ENCODE measurements at places on chromosomes 1 and 21.
A peak's percentile ranks its signal among the peaks of the same experiment; 100 is the strongest.

GRCh38 chr1:229536982-229537381, 21.5 kb downstream of the ABCB10 start:
- DNase-seq, result no peak

DNA sequence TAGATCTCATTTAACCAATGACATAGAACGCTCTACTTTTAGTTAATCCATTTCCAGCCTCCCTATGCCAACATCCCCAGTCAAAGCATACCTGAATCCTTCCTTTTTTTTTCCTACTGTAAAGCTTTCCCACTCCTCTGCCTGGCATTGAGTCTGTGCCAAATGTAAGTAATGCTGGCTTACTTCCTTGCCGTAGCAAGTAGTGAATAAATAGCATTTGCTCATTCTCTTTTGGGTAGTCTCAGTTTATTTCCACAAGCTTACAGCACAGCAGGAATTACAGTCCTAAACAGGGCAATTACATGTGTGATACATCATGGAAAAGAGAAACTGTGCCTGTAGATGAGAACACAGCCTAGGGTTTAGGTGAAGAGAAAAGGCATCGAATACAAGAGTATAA, 352.6 kb upstream of the NEGR1 start:
- DNase-seq, result no peak

- DNase-seq, result no peak
These were observed 147.1 kb downstream of the HHAT start for GRCh38 chr1:210475806-210476205.

DNA sequence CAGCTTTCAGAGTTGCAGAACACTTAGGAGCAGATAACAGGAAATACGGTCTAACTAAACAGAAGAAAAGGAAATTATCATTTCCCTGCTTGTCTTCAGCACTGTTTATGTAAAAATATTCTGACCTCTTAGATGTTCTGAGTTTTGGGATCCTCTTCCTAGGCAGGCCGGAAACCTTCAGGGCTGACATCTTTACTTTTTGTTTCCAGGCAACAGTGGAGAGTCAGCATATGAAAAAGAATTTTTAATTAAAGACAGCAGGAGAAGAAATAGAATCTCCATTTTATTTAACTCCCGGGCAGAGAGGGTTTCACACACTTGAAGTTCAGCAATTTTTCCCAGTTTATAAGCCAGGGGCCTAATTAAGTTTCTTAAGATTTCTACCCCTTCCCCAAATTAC, 5.1 kb upstream of the RIPPLY3 start:
- no peak for DNase-seq

- no peak for DNase-seq
These were observed 22.7 kb upstream of the PIK3CD start for GRCh38 chr1:9628541-9629444.

GRCh38 chr1:224500796-224501195, 66.2 kb upstream of the WDR26 start:
- DNase-seq, result no peak

- DNase-seq, result no peak
These were observed 118.7 kb downstream of the KCNK2 start for GRCh38 chr1:215201283-215201682.

DNA sequence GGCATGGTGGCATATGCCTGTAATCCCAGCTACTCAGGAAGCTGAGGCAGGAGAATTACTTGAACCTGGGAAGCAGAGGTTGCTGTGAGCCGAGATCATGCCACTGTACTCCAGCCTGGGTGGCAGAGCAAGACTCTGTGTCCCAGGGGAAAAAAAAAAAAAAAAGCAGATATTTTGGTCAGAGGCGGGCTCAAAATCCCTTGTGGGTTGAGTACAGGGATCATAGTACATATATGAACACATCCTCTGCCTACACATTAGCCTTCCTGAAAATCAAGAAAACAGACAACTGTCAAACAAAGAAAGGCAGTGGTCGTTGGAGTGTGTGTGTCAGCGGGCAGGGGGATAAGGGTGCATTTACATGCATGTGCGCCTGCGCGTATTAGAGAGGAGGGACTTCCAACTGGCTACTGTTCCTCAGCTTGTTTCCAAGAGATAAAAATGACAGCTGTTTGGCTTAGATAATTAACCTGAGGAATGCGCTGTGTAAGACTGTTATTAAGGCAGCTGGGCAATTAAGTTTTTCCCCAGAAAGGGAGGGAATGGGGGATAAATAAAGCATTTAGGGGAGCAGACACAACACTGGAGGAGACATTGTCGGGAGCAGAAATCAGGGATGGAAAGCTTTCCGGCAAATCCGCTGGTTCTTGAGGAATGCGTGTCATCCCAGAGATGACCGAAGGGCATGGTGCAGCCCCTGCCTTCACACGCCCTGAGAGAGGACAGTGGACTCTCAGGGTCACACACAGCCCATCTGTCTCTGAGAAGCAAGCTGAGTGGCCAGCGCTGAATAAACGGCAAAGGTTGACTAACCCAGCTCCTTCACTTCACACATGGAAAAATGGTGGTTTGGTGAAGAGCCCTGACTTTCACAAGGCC, 6.4 kb downstream of the LAMB3 start:
- no peak for DNase-seq

- peak; percentile 49 for DNase-seq
These were observed 1.7 kb downstream of the TMCC2 start for GRCh38 chr1:205229399-205229871.

- peak; percentile 29 for DNase-seq
These were observed 132.7 kb upstream of the SGIP1 start for GRCh38 chr1:66401244-66401643.

DNA sequence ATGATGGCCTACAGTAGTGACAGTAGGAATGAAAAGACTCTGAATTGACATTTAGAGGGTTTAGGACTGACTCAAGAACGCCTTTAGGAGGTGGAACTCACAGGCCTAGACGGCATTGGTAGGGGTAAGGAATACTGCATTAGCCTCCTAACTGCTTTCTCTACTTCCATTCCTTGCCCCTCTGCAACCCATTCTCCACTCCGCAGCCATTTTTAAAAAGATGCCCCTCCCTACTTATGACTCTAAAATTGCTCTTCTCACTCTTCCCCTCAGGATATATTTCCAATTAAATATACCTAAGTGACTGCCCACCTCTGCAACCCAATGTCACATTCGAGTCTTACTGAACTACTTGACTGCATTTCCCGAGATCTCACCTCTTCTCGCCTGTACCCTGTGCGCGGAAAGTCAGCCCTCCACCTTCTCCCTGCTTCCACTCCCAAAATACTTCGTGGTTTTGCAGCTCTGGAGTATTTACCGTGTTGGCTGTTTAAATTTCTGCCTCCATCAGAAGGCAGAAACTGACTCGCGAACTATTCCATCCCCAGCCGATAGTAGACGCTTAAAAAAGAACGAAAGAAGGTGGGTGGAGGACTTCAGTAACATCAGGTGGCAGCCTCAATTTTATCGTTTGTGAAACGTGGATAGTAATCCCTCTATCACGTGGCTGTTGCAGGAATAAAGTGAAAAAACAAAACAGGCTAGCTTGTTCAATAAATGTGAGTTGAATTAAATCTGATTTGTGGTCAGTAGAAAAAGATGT, 1.1 kb upstream of the YBX1 start:
- no peak for DNase-seq

- no peak for DNase-seq
These were observed 141.0 kb downstream of the FOXD2 start for GRCh38 chr1:47578721-47579419.

DNA sequence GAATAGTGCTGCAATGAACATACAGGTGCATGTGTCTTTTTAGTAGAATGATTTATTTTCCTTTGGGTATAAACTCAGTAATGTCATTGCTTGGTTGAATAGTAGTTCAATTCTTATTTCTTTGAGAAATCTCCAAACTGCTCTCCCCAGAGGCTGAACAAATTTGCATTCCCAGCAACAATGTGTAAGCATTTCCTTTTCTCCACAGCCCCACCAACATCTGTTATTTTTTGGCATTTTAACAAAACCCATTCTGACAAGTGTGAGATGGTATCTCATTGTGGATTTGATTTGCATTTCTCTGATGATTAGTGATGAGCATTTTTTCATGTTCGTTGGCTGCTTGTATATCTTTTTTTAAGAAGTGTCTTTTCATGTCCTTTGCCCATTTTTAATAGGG, 21.9 kb upstream of the EEIG2 start:
- DNase-seq, result no peak

DNA sequence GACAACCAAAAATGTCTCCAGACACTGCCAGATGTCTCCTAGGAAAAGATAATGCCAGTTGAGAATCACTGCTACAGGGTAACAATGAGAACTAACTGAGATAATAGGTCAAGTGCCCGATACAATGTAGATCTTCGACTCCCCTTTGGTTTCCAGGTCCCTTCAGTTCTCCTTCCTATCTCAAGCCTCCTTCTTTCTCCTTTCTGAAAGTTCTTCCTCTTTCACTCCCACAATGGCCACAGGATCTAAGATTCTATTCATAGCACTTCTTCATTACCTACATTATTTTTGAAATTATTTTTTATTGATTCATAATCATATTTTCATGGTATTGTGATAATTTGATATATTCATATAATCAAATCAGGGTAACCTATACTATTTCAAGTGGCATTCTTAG, 6.3 kb downstream of the PFDN2 start:
- DNase-seq, result no peak

DNA sequence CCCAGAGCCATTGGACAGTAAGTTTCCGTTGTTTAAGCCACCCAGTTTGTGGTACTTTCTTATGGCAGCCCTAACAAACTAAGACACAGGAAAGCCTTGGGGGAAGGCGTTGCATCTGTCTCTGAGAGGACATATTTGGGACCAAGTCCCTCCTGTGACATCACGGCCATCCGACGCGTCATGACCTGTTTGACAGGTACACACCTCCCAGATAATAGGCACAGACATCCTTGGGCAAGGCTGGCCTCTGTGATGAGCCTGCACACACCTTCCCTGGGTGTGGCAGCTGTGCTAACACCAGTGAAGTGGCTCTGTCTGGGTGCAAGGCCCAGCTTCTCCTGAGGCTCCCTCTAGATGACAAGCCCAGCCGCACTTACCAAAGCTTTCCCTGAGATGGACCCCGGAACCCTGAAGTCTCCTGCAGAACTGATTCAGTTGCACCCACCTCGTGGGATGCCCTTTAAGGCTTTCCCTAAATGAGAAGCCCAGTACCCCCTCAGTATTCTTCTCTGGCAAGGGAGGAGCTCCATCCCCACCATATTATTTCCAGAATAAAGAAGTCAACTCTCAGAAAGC, 136.5 kb downstream of the ZSCAN20 start:
- DNase-seq, result no peak

Data from RCC 7860 (cell line).